Amniotic epithelial cell (primary cell): ENCODE measurements at places on chromosomes 6 and 20.

- DNase-seq: no peak
Observed at GRCh38 chr20:33418033-33418432, 16.7 kb upstream of the CDK5RAP1 start.

DNA sequence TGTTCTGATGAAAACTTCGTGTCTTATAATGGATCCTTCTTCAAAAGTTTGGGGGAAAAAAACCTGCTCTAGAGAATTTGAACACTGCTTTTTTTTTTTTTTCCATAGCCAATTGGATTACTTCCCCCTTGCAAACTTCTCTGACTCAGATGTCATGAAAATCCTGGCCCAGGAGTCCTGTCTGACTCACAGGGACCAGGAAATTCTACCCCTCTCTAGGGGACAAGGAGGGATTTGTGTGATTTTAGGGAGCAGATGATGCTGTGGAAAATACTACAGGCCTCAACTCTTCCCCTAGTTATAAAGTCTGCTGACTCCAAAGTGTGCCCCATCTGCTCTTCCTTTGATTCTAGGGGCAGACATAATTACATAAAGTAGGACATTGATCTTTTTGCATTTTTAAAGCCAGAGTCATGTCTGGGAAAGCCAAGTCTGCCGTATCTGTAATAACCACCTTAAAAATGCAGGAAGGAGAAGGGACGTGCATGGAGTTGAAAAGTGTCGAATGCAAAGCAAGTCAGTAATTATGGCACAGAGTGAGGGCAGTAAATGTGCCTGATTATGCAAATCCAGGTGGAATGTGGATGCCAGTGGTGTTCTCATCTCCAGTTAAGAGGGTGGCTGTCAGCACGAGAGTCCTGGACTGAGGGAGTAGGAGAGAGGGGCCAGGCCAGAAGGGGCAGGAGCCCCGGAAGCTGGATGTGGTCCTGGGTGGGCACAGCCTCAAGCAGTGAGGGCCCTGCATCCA, 144.3 kb upstream of the SULF2 start:
- peak; percentile 2 for DNase-seq

DNA sequence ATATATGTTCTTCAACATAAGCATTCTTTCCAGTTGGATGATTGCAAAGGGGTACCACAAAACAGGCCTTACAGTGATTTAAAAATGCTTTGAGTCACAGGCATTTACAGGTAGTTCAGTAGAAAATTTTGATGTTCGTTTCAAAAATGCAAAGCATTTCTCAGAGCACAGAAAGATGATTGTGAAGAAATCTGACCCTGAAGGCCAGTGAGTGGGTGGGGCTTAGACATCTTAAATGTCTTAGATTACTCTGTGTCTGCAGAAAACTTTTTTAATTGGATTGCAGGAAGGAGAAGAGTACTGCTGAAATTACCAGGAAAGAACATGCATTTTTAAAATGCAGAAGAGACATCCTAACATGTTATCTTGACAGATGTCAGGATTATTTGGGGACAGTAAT, 268.3 kb downstream of the CDKAL1 start:
- DNase-seq: peak; percentile 48

DNA sequence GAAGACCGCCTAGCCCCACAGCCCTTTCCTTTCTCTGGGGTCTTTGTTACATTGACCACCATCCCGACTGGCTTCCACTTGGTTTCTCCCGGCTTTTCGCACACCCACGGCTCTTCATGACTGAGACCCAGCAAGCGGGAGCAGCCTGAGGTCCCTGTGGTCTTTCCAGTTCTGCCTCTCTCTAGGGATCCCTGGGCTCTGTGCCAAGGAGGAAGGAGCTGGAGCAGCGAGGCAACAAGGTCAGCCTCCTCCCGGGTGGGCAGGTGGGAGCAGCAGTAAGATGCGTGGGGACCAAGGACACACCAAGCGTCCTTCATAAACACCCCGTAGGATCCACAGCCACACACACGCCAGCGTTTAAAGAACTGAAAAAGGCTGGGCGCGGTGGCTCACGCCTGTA, 29.6 kb upstream of the MRGBP start:
- peak; percentile 15 for DNase-seq

GRCh38 chr6:4743926-4744325, 32.3 kb upstream of the CDYL start:
- no peak for DNase-seq

- no peak for DNase-seq
Observed at GRCh38 chr20:1075616-1076015, 42.8 kb upstream of the PSMF1 start.

DNA sequence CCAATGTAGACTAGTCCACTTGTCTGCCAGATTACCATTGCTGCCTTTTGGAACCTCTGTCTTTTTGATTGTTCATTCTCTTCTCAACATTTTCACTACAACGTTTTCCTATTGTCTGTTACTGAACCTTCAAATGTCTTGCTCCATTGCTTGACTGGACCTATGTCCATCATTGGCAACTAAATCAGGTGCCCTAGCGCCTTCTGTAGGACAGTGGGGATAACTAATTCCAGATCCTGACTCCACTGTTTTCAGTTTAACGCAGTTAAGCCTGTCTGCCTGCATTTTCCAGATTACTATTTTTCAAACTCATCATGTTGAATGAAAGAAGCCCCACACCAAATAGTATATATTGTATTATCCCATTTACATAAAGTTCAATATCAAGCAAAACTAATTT, 433.6 kb downstream of the RNF144B start:
- no peak for DNase-seq

DNA sequence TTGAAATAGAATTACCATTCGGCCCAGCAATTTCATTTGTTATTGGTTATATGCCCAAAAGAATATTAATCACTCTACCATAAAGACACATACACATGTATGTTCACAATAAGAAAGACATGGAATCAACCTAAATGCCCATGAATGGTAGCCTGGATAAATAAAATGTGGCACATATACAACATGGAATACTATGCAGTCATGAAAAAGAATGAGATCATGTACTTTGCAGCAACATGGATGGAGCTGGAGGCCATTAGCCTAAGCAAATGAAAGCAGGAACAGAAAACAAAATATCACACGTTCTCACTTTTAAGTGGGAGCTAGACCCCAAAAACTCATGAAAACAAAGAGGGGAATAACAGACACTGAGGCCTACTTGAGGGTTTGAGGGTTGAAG, 52.6 kb upstream of the RNGTT start:
- DNase-seq: no peak

GRCh38 chr6:166420351-166420750, 37.6 kb upstream of the MPC1 start:
- DNase-seq: peak; percentile 56

DNA sequence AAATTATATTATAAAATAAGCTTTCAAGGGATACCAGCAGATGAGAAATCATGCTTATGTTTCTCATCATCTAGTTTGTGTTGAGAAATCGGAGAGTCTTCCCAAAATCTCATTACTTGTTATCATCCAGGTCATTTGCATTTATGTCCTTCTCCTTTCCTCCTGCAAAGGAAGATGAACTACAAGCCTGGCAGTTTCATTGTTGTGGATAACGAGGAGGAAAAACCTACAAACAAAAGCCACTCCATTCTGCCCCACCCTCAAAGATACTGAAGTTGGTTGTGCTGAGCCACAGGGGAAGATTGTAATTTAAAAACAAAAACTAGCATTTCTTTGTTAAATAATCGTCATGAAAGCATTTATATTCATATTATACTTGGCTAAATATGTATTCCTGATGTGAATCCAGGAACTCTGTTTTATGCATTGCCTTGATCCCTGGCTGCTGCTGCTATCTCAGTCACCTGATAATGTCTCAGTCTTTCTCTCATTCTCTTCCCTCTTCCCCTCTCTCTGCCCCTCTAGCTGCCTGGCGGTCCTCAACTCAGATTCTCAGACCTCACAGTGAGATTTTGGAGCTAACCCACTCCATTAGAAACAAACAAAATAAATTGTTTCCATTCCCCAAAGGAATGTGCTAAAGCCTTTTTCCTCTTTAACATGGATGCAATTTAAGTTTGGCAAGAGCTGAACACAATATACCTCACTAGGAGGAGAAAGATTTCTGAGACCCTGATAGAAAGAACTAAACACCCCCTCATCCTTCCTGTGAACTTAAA, 185.3 kb downstream of the ADAT2 start:
- no peak for DNase-seq

DNA sequence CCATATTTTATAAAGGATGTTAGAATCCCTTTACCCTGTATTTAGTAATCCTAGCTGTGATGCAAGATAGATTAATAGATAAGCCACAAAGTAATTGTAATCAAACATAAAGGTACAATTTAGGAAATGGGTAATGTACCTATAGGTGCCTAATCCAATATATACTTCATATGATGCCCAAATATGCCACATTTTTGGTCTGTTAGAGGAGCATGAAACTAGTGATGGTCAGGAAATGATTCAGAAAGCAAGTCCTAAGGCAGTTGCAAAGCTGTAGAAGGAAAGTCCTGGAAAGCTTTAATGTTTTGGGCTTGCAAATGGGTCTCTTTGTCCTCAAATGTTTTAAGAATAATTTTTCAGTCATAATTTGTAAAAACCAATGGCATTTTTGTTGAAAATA, 76.6 kb upstream of the PTPRK start:
- DNase-seq: no peak

GRCh38 chr6:36318690-36319435, 17.8 kb downstream of the BNIP5 start:
- DNase-seq: no peak

DNA sequence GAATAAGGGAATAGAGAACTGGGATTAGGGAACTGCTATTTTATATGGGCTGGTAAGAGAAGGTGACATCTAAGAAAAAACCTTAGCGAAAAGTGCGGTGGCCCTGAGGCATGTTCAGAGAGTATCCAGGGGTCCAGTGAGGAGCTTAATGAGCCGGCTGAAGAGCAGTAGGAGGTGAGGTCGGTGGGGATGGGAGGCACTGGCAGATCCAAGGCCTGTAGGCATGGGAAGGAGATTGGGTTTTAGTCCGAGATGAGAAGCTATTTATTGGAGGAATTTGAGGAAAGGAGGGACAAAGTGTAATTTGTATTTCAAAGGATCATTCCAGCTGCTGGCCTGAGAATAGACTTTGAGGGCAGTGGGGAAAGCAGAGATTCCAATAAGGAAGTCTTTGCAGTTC, 123.8 kb downstream of the QKI start:
- no peak for DNase-seq

DNA sequence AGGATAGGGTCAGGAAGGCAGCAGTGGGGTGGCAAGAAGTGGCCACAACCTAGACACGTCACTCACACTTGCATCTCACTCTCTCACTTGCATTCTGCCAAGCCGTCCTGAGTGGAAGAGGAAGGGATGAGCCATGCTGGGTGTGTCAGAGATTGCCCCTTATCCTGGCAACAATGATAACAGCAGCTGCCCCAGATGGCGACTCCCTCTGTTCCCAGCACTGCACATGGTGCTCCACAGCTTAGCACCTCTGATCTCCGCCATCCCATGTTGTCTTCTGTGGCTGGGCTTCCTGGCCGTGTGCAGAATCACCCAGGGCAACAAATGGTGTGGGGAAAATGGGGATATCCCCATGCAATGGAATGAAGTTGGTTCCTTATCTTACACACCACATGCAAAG, 11.1 kb downstream of the KCNB1 start:
- DNase-seq: no peak

DNA sequence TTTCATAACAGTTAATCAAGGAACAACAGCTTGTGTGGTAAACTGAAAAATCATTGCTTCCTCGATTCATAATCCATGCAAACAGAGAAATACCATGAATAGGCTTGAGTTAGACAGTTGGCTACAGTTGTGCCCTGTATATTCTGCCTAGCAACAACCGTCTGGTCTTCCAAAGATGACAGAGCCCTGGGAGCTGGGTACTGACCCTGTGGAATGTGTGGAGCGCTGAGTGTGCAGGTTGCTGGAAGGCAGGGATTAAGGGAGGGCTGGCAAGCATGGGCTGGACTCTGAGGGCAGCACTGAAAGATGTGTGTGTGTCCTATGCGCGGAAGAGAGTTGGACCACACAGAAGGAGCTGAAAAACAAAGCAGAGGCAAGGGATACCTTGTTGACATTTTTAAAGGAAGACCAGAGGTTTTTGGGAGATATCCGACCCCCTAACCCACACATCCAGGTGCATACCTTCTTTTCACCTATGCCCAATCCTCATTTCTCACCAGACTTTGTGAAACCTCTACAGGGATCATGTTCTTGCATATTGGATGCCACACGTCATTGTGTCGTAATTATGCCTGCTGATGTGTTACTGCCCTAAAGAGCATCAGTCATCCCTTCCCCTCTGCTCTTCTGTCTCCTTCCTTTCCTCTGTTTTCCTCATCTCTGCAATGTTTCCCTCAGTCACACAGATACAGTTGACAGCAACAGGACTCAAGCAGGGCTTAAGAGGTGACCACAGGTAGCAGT, 58.2 kb upstream of the VGLL2 start:
- DNase-seq: peak; percentile 6

DNA sequence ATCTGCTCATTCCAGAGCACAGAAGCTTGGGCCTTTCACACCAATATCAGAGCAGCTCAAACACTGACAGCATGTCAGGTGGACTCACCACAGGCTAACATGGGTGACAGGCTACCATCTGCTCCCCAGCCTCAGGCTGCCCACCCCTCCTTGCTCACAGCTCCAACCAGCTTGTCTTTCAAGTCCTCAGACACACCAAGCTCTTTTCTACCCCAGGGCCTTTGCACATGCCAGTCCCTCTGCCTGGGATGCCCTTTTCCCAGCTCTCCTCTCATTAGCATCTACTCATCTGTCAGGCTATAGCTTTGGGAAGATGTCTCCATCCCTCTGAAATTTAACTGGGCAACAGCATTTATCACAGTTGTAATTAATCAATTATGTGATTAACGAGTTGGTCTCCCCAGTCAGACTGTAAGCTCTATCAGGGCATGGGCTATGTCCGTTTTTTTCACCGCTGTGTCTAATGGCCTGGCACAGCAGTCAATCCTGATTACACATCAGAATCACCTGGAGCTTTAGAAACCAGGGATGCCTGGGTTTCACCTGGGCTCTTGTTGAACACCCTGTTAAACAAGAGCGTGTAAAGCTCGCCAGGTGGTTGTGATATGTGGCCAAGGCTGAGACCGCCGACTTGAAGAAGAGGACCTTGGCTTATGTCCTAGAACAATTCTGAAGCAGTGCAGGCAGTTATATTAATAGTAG, 88.9 kb upstream of the MRPS10 start:
- DNase-seq: no peak

GRCh38 chr6:29617782-29618554, 15.0 kb downstream of the GABBR1 start:
- DNase-seq: no peak

GRCh38 chr20:63591147-63591533, 17.1 kb upstream of the HELZ2 start:
- no peak for DNase-seq
